ENCODE measurements at places on chromosomes 4 and X. TPM values are rescaled to one million over a fixed set of nuclear protein-coding genes. Genes with fewer than 3 reads are reported as not detected.

Gene IL2
- not detected for total RNA-seq

Gene TTC29
- 0.28 TPM for total RNA-seq

GRCh38 chr4:10033191-10033881 lies 12.0 kb upstream of the SLC2A9 start:
- no peak overlapping the region for H3K4me3 ChIP-seq
- H3K27me3 ChIP-seq, result no peaks in the 10 kb centered on the region
- H3K36me3 ChIP-seq, result no peaks in the 10 kb centered on the region
- H3K4me1 ChIP-seq, result no peaks in the 10 kb centered on the region
- no peak overlapping the region for H3K27ac ChIP-seq

- no peak for DNase-seq
- H3K4me3 ChIP-seq, result no peak overlapping the region
- no peaks in the 10 kb centered on the region for H3K27me3 ChIP-seq
Measured at GRCh38 chr4:57077550-57078343, 32.4 kb downstream of the IGFBP7 start.

Gene CXXC4
- 1.8 TPM for total RNA-seq

Gene EXOC1L
- total RNA-seq, result not detected

GRCh38 chr4:78024085-78024484 lies 33.0 kb upstream of the FRAS1 start:
- no peaks in the 10 kb centered on the region for H3K4me1 ChIP-seq
- H3K27ac ChIP-seq, result no peak overlapping the region
- H3K36me3 ChIP-seq, result no peaks in the 10 kb centered on the region

GRCh38 chrX:103607364-103608305 lies at the start of gene TCEAL3:
TCEAL3 (plus strand) TSS chrX:103607963; CDS start chrX:103609065, 1,102 bp downstream.
- H3K4me1 ChIP-seq, result no peaks in the 10 kb centered on the region
- peak within 1 kb of the TSS; percentile 56 for H3K4me3 ChIP-seq
- H3K27me3 ChIP-seq, result no peaks in the 10 kb centered on the region
- no peak within 1 kb of the TSS for H3K27ac ChIP-seq
- no peaks in the 10 kb centered on the region for H3K36me3 ChIP-seq
- peak; percentile 69 for DNase-seq

Gene RENBP
- 11.9 TPM for total RNA-seq

DNA sequence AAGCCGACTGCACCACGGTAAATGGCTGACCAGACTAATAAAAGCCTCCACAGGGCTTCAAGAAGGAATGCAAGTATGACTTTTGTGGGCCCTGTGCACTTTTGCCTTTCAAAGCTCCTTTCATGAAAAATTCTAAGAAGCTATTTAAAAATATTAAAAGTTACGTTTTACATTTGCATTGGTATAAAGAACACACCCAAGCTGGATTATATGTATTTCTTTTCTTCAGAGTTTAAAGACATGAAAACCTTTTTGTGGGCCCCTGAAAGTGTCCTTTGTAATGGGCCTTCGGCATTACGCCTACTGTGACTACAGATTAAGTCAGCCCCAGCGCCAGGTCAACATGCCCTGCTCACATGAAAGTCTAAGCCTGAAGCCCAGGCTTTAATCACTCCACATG lies 20.5 kb upstream of the ASB5 start:
- no peaks in the 10 kb centered on the region for H3K27me3 ChIP-seq
- DNase-seq, result no peak
- H3K36me3 ChIP-seq, result no peaks in the 10 kb centered on the region
- H3K27ac ChIP-seq, result no peak overlapping the region
- H3K4me3 ChIP-seq, result no peak overlapping the region

Gene PAGE1
- not detected for total RNA-seq

Gene SOWAHD
- 1.7 TPM for total RNA-seq

DNA sequence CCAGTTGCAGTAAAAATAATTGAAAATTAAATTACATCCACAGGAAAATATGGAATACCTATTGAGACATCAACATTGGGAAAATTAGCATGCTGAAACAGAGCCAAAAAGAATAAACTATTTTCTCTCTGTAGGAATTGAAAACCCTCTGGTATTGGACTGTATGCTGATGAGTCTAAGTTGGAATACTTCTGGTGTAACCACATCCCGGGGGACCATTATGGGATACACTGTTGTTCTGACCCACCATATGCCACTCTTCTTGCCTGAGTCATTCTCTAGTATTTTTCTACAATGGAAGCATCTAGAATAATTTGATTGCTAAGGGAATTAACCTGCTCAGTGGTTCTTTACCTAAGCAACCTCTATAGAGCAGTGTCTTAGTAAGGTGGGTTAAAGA lies 640.7 kb upstream of the AGA start:
- no peaks in the 10 kb centered on the region for H3K4me1 ChIP-seq
- DNase-seq, result no peak
- no peak overlapping the region for H3K4me3 ChIP-seq
- no peaks in the 10 kb centered on the region for H3K27me3 ChIP-seq
- H3K36me3 ChIP-seq, result no peaks in the 10 kb centered on the region

Gene TSPAN6
- total RNA-seq, result 58.1 TPM

DNA sequence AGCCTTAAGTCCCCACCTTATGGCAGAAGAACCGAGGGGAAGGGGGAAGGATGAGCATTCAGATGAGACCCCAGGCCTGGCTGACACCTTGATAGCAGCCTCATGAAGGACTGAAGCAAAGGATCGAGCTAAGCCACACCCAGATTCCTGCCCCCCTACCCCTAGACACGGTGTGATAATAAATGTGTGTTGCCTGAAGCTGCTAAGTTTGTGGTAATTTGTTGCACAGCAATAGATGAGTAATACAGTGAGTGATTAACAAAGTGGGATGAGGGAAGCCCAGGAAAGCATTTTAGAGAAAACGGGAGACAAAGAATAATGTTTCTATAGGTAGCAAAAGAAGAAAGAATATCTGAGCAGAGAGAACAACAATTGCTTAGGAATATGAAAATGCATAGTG lies 404.2 kb downstream of the MID1IP1 start:
- no peaks in the 10 kb centered on the region for H3K27me3 ChIP-seq
- no peaks in the 10 kb centered on the region for H3K36me3 ChIP-seq
- H3K4me1 ChIP-seq, result no peaks in the 10 kb centered on the region
- H3K27ac ChIP-seq, result no peak overlapping the region

DNA sequence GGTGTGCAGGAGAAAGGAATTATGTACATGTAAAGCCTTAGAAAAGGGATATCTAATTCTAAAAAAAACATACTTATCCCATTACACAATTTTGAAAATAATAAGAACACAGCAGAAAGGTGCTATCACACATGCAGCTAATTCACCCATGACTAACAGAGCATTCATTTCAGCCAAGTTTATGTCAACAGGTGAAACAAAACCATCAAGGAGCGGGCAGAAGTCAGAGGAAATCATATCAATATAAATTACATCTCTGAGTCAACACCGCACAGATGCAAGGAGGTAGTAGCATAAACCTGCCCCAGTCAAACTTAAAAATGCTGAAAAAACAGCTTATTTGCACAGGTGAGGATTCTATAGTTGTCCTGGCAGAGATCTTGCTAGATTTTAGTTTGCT lies 197.9 kb downstream of the PRDM5 start:
- H3K27ac ChIP-seq, result no peak overlapping the region
- DNase-seq, result no peak
- H3K4me3 ChIP-seq, result no peak overlapping the region
- H3K4me1 ChIP-seq, result peaks cover 9% of the 10 kb centered on the region
- H3K36me3 ChIP-seq, result no peaks in the 10 kb centered on the region

DNA sequence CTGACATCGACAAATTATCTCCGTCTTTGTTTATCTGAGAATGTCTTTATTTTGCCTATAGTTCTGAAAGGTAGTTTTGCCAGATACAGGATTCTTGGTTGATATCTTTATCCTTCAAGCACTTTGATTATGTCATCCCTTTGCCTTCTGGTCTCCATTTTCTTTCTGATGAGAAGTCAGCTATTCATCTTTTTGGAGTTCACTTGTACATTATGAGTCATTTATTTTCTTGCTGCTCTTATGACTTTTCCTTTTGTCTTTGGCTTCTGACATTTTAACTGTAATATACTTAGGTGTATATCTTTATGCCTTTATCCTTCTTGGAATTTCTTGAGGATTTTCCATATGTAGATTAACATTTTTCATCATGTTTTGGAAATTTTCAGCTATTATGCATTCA lies 51.4 kb downstream of the SHROOM4 start:
- no peak for DNase-seq
- no peak overlapping the region for H3K27ac ChIP-seq
- H3K4me3 ChIP-seq, result no peak overlapping the region
- H3K36me3 ChIP-seq, result no peaks in the 10 kb centered on the region

DNA sequence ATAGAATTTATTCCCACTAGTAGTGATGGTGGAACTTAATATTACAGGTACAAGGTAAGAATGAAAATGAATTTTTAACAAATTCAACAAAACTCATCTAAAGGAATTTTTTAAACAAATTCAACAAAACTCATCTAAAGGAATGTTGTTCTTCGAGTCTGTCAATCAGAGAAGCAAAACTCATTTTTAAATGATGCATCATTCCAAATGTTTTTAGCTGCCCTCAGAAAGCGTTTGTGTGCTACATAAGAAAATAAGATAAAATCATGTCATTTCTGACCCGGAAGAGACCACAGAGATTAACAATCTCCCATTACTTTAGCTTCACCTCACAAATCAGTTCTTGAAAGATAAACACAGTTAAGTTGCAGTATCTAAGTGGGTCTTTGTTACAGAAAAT lies 129.4 kb downstream of the REELD1 start:
- no peak overlapping the region for H3K4me3 ChIP-seq
- H3K27me3 ChIP-seq, result no peaks in the 10 kb centered on the region
- H3K36me3 ChIP-seq, result no peaks in the 10 kb centered on the region
- H3K4me1 ChIP-seq, result no peaks in the 10 kb centered on the region

DNA sequence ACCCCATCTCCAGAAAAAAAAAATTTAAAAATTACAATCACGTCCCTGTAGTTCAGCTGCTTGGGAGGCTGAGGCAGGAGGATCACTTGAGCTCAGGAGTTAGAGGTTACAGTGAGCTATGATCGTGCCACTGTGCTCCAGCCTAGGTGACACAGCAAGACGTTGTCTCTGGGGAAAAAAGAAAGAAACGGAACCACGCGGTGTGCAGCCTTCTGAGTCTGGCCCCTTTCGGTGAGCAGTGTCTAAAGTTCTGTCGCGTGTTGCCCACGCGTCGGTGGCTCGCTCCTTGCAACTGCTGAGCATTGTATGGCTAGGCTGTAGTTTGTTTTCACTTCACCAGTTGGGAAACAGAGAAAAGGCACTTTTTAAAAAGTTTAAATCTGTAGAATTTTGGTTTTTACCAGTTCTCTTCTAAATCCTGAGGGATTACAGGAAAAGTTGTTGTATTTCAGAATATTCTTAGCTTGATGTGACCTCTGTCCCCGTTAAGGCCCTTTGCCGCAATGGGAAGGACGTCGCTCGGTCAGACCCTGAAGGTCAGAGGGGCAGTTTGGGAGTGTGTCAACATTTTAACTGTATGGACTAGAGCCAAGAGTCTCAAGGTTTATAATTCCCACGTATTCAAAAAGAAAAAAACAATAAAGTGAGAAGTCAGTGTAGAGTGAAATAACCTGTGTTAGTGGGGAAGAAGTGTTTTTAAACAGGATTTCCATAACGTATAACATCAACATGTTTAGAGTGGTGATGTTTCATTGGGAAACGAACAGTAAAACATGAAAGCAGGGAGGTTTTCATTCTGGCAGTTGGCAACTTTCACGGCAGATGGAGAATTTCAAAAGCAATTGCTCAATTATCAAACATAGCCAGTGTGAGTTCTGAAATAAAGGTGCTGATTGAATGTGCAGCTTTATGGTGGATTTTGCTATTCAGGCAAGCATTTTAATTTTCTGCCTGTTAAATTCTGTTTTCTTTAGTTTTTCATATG lies 45.8 kb upstream of the MSANTD1 start:
- no peaks in the 10 kb centered on the region for H3K4me1 ChIP-seq
- H3K27ac ChIP-seq, result no peak overlapping the region
- DNase-seq, result no peak
- no peak overlapping the region for H3K4me3 ChIP-seq
- peaks cover 13% of the 10 kb centered on the region for H3K36me3 ChIP-seq

- H3K27ac ChIP-seq, result no peak overlapping the region
- no peaks in the 10 kb centered on the region for H3K27me3 ChIP-seq
- no peak for DNase-seq
- H3K4me3 ChIP-seq, result no peak overlapping the region
Measured at GRCh38 chr4:77593101-77593500, 12.5 kb upstream of the CXCL13 start.

GRCh38 chr4:19969492-19969891 lies 282.2 kb upstream of the SLIT2 start:
- H3K27me3 ChIP-seq, result no peaks in the 10 kb centered on the region
- no peaks in the 10 kb centered on the region for H3K4me1 ChIP-seq
- no peaks in the 10 kb centered on the region for H3K36me3 ChIP-seq
- DNase-seq, result no peak
- no peak overlapping the region for H3K27ac ChIP-seq

Gene RHOH
- total RNA-seq, result 5.8 TPM

All from H1 (cell line).